Esophagus mucosa (tissue), 1 donor: ENCODE measurements at places on chromosomes 1 and 21.

DNA sequence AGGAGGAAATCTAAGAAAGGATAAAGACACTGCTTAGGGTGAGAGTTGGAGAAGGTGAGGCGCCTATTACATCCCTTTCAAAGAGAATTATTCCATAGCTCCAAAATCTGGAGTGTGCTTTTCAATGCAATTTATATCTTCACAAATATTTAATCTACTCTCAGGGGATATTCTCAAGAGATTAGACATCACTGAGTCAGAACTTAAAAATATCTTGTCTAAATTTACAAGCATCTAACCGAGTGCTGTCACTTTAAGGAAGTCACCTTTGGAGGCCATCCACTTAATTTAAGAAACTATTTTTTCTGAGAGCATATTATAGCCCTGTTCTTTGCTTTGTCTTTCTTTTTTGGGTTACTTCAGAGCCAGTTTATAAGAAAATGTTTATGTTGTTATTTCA lies 134.6 kb downstream of the TNFSF18 start:
- ATAC-seq: no peak

DNA sequence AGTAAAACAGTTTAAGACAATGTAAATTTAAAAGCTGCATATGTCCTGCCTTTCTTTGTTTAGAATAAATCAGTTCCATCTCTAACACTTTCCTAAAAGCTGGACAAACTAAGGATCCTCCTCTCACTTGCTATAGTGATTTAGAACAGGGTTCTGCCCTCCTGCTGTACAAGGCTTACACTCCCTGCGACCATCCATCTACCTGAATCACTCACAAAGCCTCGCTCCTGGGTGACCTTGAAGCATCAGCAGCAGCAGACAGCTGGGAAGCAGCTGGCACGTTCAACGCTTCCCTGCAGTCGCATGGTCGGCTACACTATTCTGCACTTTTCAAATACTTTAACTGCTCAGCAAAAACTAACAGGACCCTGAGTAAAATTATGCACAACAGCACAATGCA lies 128.0 kb downstream of the NTPCR start:
- no peak for ATAC-seq

DNA sequence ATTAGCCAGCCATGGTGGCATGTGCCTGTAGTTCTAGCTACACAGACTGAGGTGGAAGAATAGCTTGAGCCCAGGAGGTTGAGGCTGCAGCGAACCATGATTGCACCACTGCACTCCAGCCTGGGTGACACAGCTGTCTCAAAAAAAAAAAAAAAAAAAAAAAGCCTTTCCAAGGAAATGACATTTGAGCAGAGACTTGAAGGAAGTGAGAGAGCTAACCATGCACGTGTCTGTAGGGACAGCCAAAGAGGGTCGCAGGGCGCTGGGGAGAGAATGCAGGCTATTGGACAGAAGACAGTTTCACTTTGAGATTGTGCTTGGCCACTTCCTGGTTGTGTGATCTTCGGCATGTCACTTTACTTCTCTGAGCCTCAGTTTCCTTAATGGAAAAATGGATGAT lies 6.8 kb downstream of the HCRTR1 start:
- no peak for ATAC-seq

- no peak for ATAC-seq
These were observed 141.0 kb downstream of the FOXD2 start for GRCh38 chr1:47578721-47579419.

GRCh38 chr1:161324020-161324419 lies 9.8 kb downstream of the SDHC start:
- ATAC-seq: no peak

DNA sequence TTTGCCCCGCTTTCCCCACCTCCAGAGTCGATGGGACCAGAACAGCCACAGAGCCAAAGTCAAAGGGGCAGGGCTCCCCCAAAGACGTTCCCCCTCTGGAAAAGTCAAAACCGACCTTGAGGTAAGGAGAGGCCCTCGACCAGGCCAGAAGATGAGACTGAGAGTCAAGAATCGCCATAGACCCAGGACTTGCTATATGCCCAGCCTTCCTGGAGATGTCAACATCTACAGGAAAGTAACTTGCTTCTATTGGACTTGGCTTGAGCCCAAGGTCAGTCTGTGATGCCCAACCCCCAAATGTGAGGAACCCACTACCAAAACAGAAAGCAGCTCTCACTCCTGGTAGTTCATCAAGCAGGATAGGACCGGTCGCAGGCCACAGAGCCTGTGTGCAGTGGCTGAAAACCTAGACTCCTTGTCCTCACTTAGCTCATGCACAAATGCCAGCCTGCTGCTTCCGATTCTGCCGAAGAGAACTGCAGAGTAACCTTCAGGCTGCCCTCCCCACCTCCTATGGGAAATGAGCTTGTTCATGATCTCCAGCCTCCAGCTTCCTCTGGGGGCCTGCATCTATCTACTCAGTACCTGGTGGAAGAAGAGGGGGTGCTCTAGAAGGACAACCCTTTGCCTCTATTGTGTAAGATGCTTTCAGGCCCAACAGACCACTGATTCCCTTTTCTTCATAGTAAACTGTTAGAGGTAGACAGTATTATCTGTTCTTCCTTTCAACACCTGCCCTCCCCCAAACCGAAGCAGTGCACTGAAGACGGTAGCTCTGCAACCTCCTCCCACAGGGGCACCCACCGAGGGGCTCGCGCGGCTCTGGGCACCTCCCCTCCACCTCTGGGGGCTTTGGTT lies 1.4 kb downstream of the ACOT7 start:
- no peak for ATAC-seq

DNA sequence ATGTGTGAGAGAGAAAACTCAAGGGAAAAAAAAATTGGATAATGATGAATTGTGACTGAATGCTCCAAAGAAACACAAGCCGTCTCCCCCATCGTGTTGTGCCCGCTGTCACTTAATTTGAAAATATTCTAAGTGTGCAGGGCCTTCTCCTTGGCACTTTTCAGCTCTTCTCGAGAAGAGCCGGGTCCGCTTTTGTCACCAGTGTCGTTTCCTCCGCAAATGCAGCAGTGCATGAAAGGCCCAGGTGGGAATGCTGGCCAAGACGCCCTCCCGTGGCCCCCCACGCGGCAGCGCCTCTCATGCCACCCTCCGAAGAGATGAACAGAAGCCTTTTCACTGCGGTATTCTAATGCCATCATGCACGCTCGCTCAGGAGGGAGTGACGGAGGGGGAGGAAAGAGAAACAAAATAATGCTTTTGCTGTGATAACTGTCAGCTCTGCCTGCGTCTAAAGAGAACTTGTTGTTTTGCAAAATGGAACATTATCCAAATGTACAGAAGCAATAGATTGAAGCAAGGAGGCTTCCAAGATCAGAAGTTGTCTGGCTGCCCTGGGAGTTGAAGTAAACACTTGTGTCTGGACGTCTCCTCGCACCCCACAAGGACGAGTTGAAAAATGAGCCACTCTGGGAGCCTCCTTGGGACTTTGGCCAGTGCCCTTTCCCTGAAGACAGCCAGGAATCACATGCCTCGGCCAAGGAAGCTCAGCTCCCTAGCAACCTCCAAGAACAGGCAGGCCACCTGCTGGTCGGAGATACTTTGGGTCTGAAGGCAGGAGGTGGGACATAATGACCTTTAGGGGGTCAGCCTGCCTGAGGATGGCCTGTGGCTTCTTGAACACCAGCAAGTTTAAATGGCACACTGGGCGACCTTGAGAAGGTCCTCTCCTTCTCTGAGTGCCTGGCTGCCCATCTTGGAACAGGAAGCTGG lies 166.1 kb upstream of the ZC3H12A start:
- ATAC-seq: no peak

DNA sequence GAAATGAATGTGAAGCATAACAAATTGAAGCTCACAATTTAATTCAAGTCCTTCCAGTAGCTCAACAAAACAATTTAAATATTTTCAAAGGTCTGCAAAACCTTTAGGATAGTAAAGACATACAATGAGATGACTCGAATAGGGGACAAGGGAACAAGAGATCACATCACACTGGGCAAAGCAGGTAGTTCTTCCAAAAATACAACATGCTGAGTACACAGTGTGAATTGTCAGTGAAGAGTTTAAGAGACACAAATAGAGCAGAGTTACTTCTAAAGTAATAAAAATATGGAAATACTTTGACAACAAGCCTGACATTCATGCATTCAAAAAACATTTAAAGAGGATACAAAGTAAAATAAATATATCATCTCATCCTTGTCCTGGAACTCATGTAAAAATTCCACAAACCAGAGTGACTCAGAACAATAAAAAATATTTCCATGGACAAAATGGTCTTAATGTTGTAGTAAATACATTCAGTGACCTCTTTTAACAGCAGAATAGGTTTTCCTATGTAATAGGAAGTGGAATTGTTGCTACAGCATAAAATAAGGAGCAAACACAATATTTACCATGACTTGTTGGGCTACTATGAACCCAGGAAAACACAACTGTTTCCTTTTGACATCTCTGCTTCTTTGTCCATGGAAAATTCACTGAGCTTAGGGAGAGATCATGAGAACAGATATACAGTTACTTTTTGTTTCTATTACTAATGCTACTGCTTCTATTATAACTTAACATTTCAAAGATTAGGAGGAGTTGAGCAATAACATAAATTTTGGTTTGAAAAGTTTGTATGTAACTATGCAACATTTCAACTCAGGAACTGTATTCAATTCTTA lies 83.7 kb upstream of the BCL10 start:
- ATAC-seq: no peak

DNA sequence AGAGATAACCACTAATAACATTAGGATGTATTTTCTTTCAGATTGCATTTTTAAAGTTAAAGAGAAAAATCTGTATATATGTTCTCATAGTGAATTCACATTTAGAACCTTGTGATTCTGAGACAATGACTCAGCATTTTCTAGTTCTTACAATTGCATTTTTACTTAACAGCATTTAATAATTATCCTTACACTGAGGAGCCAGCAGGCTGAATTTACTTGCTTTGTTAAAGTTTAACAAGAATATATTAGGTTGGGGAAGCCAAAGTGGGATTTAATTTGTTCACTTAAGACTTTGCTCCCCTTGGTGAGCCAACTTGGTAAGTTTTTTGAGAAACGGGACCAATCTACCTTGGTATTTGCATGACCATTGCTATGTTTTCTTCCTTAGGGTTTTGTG lies 4.5 kb downstream of the PATJ start:
- no peak for ATAC-seq

- no peak for ATAC-seq
These were observed 195.5 kb upstream of the DUSP10 start for GRCh38 chr1:221937155-221937953.

- no peak for ATAC-seq
These were observed 11.9 kb downstream of the SH2D2A start for GRCh38 chr1:156804572-156805243.

GRCh38 chr21:36532769-36533467 lies 53.0 kb upstream of the CLDN14 start:
- ATAC-seq: no peak

DNA sequence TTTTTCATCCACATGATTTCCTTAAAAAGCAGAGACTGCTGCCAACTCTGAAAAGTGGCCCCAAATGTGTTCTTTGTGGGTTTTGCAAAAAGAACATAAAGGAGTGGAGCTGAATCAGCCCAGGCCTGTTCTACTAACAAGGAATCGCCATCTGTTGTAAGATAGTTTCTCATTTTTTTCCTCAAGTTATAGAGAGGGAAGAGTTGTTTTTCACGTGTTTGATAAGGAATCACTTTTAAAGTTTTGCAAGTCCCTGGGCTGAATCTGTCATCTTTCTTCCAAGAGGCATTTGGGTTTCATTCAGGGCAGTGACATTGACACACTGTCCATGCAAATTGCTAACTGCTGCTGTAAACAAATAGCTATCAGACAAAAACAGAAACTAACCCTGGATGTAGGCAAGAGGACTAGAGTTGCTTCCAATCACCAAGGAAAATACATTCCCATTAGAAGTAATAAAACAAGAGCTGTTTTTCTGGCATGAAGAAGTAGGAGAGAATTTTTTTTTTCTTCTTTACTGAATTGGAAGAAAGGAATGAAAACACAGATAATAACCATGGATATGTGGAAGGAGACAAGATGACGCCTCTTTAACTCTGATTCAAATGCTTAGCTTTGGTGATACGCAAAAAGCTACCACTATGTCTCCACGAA lies 58.8 kb upstream of the TBX15 start:
- no peak for ATAC-seq
